Activated CD4-positive, alpha-beta T cell treated with anti-CD3 and anti-CD28 coated beads, Interleukin-2, amount 50 U/mL, for 24 hours (primary cell): ENCODE measurements at places on chromosomes 3 and 15.

DNA sequence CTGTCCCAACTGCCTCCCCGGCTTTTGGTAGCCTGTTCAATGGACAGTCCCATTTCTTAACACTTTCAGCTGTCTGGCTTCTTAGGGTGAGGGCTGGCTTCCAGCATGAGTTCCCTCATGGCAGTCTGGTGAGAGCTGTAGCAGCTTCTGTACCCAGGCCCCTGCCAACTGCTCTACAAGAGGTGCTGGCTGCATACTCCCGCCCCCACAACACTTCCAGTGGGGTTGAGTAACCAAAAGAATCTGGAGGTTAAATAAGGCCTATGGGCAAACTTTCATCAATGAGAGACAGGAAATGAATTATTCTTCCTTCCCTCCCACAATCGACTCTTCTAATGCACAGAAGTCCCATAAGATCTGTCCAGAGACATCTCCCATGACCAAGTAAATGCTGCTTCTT, 145.0 kb downstream of the NEK10 start:
- no peak for DNase-seq

- no peak for DNase-seq
Measured at GRCh38 chr3:103712320-103713008, 1277.6 kb downstream of the ZPLD1 start.

DNA sequence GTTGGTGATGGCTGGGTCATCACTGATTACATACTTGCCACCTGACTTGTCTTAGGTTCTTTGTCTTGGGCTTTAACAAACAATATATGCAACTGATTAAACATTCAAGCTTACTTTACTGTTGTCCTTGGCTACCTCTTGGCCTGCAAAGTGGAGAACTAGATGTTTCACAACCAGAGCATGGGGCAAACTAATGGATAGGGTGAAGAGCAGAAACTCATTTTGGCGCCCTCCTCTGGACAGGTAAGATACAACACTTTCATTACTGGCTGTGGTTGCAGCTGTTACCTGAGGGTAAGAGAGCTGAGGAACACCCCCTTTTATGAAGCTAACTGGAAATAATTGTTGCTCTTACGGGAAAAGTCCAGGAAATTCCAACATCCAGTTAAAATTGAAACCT, 262.1 kb downstream of the NAALADL2 start:
- DNase-seq = no peak

DNA sequence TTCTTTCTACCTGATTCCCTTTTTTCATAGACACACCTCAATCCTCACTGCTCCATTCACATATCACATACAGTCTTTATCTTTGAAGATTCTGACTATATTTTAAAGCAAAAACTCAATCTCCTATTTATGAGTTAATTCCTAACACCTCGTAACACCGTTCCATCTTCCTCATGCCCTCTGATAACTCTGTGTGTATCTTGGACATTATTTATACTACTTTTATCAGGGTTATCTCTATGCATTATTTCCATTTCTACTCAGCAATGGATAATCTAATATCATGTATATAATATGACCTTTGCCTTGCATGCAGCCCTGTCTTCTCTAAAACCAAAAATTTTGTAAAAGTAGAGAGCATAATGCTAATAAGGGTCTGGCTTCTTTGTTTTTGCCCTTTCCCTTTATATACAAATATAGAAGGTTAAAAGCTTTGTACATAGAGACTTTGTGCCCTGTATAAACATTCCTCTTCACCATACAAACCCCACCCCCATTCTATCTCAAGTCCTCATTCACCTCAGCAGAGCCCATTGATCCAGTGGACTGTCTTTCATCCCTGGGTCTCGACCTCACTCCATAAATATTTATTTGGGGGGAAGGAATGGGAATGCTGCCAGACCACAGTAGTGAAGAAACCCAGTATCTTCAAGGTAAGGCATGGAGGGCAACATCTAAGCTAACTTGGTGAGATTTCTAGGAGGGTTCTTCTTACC, 21.8 kb downstream of the TRIM42 start:
- no peak for DNase-seq

- DNase-seq = no peak
Measured at GRCh38 chr3:67461667-67462142, 192.7 kb downstream of the SUCLG2 start.

DNA sequence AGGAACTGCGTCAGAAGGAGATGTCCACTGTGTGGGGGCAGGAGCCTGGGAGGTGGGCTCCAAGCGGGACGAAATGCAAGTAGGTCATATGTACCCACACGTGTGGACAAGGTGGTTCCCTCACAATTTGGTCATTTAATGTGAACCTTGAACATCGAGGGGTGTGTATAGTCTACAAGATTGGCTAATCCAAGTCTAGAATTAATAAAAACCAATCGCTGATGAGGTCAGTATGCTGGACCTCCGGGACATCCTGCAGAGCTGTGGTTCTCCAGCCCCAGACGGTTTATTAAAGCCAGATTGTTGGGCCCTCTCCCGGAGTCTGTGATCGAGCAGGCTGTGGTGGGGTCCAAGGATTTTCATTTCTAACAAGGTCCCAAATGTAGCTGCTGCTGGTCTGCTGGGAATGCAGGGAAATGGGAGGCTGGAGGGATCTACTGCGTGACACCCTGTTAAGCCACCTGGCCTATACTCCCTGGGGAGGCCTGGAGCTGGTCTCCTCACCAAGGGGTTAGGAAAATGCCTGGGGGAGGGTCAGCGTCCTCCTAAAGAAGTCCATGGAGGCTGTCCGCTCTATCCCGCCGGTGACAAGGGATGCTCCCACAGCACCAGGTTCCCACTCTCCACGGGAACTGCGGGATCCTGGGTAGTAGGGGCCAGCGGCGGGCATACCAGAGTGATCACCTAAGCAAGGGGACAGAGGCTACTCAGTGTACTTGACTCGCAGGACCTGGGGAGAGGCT, 25.1 kb downstream of the PCSK6 start:
- DNase-seq = no peak
